CD4-positive, alpha-beta T cell (primary cell): ENCODE measurements at places on chromosomes 3 and 15. TPM values are rescaled to one million over a fixed set of nuclear protein-coding genes. Genes with fewer than 3 reads are reported as not detected.

DNA sequence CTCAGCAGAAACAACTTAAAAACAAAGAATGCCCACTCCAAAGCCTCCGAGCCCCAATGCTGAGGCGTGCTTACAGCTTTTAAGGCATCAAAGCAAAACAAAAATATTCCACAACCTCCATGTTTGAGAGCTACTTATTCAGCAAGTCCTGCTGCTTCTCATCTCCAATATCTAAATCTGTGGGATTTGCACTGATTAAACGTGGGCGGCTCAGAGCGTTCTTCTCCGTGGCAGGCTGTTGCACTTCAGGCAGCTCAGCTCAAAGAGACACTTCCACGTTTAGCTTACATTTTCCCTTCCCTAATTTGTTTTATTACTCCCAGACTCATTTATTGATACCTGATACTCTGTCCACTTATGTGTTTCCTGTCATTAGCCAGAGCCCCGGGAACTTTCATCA is 282.6 kb upstream of the MCTP2 start:
- H3K27ac ChIP-seq = no peak overlapping the region
- no peak overlapping the region for H3K4me3 ChIP-seq
- no peak for DNase-seq
- no peaks in the 10 kb centered on the region for H3K36me3 ChIP-seq
- H3K27me3 ChIP-seq = no peaks in the 10 kb centered on the region

- H3K36me3 ChIP-seq = no peaks in the 10 kb centered on the region
- DNase-seq = no peak
- no peak overlapping the region for H3K27ac ChIP-seq
- H3K4me1 ChIP-seq = no peaks in the 10 kb centered on the region
- H3K27me3 ChIP-seq = no peaks in the 10 kb centered on the region
These were observed 58.6 kb upstream of the TSC22D2 start for GRCh38 chr3:150349314-150350097.

DNA sequence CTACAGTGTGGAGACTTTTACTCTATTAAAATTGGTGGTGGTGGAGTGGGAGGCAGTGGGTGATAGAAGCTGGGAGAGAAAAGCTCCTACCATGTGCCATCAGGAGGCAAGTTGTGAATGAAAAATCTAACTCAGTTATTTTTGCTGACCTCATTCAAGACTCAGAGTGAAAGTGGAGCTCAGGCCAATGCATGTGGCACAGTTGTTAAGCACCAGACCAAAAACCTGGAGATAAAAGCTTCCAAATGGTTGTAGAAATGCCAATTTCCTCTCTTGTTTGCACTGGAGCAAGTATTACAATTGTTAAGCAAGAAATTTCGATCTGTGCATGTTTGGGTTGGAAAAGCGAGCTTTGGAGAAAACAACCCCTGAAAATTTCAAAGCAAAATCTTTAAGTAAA is 81.5 kb upstream of the PRICKLE2 start:
- H3K27me3 ChIP-seq = no peaks in the 10 kb centered on the region
- H3K4me3 ChIP-seq = no peak overlapping the region
- H3K4me1 ChIP-seq = no peaks in the 10 kb centered on the region
- DNase-seq = no peak
- no peaks in the 10 kb centered on the region for H3K36me3 ChIP-seq

DNA sequence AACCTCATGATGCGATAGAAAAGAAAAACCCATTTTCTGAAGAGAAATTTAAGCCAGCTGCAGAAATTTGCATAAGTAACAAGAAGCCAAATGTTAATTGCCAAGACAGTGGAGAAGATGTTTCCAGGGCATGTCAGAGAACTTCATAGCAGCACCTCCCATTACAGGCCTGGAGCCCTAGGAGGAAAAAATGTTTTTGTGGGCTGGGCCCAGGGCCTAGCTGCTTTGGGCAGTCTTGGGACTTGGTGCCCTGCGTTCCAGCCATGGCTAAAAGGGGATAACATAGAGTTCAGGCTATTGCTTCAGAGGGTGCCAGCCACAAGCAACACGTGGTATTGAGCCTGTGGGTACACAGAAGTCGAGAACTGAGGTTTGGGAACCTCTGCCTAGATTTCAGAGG is 10.9 kb upstream of the DAZL start:
- no peaks in the 10 kb centered on the region for H3K36me3 ChIP-seq
- no peak overlapping the region for H3K4me3 ChIP-seq
- H3K27me3 ChIP-seq = no peaks in the 10 kb centered on the region

Gene MUC20
- 3.9 TPM for total RNA-seq
